H1 (cell line): ENCODE measurements at places on chromosomes 3 and 15. TPM values are rescaled to one million over a fixed set of nuclear protein-coding genes. Genes with fewer than 3 reads are reported as not detected.

Gene GOLGA6D
- 0.69 and 0.73 TPM in 2 replicates for total RNA-seq

Gene IFRD2
- 88.8 and 97.8 TPM in 2 replicates for total RNA-seq

Gene SLC6A1
- total RNA-seq = 0.30 and 0.31 TPM in 2 replicates

Gene NOX5
- total RNA-seq = not detected in 2 replicates

Gene SLC9A9
- 1.1 and 1.5 TPM in 2 replicates for total RNA-seq

Gene CNTN6
- not detected in 2 replicates for total RNA-seq

Gene SPTBN5
- 0.84 and 1.1 TPM in 2 replicates for total RNA-seq

Gene CAND2
- total RNA-seq = 8.7 and 11.2 TPM in 2 replicates

Gene P2RY14
- not detected in 2 replicates for total RNA-seq

Gene MUC13
- total RNA-seq = not detected in 2 replicates
